ENCODE measurements at places on chromosomes 3 and 15. TPM values are rescaled to one million over a fixed set of nuclear protein-coding genes. Genes with fewer than 3 reads are reported as not detected.
A peak's percentile ranks its signal among the peaks of the same experiment; 100 is the strongest.

- no peak for DNase-seq
- no peak overlapping the region for H3K4me3 ChIP-seq
- no peak overlapping the region for H3K27ac ChIP-seq
- no peaks in the 10 kb centered on the region for H3K36me3 ChIP-seq
- H3K27me3 ChIP-seq, result no peaks in the 10 kb centered on the region
- no peaks in the 10 kb centered on the region for H3K4me1 ChIP-seq
These were observed 26.9 kb downstream of the GYG1 start for GRCh38 chr3:149018247-149018646.

GRCh38 chr15:83053151-83053550 is 13.9 kb downstream of the BTBD1 start:
- peak overlapping the region; percentile 25 for H3K27ac ChIP-seq
- H3K36me3 ChIP-seq, result no peaks in the 10 kb centered on the region
- H3K4me1 ChIP-seq, result no peaks in the 10 kb centered on the region
- H3K4me3 ChIP-seq, result no peak overlapping the region
- no peaks in the 10 kb centered on the region for H3K27me3 ChIP-seq

DNA sequence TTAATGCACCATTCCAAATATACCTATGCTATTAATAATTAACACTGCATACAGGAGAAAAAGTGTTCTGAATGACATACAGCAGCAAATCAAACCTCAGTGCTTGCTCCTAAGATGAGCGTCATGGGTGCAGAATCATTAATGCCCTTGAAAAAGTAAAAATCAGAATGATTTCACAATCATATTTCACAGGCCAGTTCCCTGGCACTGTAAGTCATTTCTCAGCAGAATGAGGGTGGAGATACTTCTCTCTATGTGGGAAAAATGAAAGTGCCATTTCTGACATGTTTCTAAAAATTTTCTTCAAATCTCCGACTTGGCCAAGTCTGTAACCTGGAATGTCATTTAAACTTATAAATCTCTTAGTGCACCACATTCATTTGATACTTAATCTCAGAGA is 549.8 kb upstream of the AGTR1 start:
- H3K4me1 ChIP-seq, result no peaks in the 10 kb centered on the region
- H3K27me3 ChIP-seq, result no peaks in the 10 kb centered on the region
- no peak overlapping the region for H3K4me3 ChIP-seq
- no peak for DNase-seq
- no peak overlapping the region for H3K27ac ChIP-seq

DNA sequence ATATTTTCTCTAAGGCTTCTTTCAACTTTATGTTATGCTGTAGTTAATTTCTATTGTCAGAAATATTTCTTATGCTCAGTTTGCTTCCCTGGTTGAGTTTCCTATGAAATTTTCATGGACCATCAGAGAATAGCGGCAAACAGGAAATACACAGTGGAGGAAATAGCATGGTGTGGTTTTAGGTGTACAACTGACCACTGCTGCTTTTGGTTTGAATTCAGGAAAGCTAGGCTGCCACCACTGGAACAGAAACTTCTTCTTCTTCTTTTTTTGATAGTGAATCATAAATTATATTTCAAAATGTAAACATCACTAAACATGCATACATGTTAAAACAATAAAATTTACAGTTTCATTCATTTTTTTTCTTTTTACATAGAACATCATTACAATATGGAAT is 316.6 kb upstream of the TGFBR2 start:
- H3K4me3 ChIP-seq, result no peak overlapping the region
- no peaks in the 10 kb centered on the region for H3K36me3 ChIP-seq
- H3K27ac ChIP-seq, result peak overlapping the region; percentile 12
- H3K4me1 ChIP-seq, result peaks cover 27% of the 10 kb centered on the region
- no peak for DNase-seq

- no peaks in the 10 kb centered on the region for H3K36me3 ChIP-seq
- no peak for DNase-seq
- no peaks in the 10 kb centered on the region for H3K4me1 ChIP-seq
- no peak overlapping the region for H3K4me3 ChIP-seq
These were observed 359.4 kb downstream of the CACNA2D3 start for GRCh38 chr3:54481606-54482365.

DNA sequence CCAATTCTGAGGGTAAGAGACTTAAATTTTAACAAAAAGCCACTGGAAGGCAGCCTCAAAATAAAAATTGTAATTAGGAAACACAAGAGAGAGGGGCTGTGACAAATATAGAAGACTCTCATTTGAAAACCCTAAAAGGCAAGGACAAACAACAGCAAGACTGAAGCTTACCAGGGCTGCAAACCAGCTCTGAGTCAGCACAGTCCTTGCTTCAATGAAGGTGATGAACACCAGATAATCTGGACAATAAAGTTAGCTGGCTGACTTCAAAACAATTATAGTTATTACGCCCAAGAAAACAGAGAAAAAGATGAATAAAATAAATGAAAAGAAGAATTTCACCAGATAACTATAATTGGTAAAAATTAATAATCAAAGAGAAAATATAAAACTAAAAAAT is 149.3 kb upstream of the NSMCE3 start:
- H3K27ac ChIP-seq, result no peak overlapping the region
- H3K36me3 ChIP-seq, result no peaks in the 10 kb centered on the region
- no peak overlapping the region for H3K4me3 ChIP-seq

GRCh38 chr15:74829991-74830390 is 3.6 kb downstream of the CPLX3 start:
- no peak for DNase-seq
- H3K4me3 ChIP-seq, result no peak overlapping the region
- H3K36me3 ChIP-seq, result no peaks in the 10 kb centered on the region
- no peak overlapping the region for H3K27ac ChIP-seq

DNA sequence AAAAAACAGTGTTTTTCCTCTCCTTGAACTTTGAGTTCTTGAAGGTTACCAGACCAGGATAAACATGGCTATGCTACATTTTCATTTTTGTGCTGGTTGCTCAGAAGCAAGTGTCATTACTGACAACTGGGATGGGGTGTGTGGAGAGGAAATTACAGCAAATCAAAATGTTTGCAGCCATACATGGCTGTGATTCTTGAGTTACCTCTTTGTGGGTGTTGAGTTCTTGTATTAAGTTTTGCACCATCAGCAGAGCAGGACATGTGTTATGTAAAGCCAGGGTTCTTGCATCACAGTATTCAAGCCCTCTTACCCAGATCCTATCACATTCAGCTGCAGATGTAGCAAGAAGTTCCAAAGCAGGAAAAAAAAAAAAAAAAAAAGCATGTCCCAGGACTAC is 53.9 kb upstream of the ATOSA start:
- DNase-seq, result no peak
- H3K4me3 ChIP-seq, result no peak overlapping the region
- H3K27me3 ChIP-seq, result no peaks in the 10 kb centered on the region
- H3K27ac ChIP-seq, result no peak overlapping the region
- H3K36me3 ChIP-seq, result no peaks in the 10 kb centered on the region

- H3K4me3 ChIP-seq, result no peak overlapping the region
- DNase-seq, result peak; percentile 39
- H3K27ac ChIP-seq, result no peak overlapping the region
- H3K27me3 ChIP-seq, result no peaks in the 10 kb centered on the region
These were observed 91.1 kb upstream of the KLF13 start for GRCh38 chr15:31235311-31236183.

- H3K4me1 ChIP-seq, result peaks cover 6% of the 10 kb centered on the region
- DNase-seq, result no peak
- H3K4me3 ChIP-seq, result no peak overlapping the region
- H3K27me3 ChIP-seq, result no peaks in the 10 kb centered on the region
These were observed 188.2 kb downstream of the AGBL1 start for GRCh38 chr15:86267892-86268291.

DNA sequence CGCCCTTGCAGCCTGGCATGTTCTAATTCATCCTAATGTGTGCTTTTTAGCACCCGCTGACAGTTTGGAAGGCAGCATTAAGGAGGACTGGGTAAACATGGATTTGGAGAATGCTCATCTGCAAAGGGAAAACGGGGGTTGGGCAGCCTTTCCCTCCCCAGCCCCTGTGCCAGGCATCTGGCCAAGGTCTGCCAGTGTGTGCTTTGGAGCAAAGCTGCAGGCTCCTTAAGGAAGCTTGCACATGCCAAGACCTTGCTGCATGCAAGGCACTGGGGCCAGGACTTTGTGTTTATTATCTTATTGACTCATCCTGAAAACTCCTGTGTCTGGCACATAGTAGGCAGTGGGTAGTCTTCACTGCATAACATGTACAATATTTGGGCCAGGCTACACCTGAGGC is 20.1 kb downstream of the FAM3D start:
- DNase-seq, result no peak
- H3K27me3 ChIP-seq, result no peaks in the 10 kb centered on the region
- no peak overlapping the region for H3K4me3 ChIP-seq
- H3K27ac ChIP-seq, result no peak overlapping the region

DNA sequence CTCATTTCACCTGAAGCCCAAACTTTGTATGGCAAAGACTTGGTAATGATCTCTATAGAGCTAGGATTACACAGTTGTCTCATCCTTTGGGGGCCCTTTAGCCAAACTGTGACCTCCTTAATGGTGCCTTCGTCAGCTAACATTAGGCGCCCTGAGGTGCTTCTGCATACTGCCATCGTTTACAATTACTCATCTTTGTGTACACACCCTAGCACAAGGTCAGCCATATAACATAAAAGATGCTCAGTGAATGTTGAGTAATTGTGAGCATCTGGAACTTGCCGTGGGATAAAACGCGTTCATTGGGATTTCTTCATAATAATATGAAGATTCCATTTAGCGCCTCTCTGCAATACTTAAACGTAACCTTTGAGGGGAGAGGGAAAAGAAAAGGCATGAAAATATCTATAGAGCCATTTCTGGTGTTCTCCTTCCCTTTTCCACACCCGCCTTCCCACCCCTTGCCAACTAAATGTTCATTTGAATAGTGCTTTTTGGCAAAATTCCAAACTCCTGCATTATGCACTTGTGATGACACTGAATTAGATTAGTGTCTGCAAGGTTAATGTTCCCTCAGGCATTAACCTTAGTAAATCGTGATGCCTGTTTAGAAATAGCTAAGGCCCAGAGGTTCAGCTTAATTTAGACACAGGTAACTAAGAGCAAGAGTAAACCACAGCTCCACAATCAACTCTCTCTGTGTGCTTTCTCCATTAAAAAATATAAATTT is 990 bp upstream of the ZNF148 start:
- H3K36me3 ChIP-seq, result no peaks in the 10 kb centered on the region
- H3K4me3 ChIP-seq, result peak overlapping the region; percentile 78
- peak overlapping the region; percentile 76 for H3K27ac ChIP-seq
- DNase-seq, result no peak
- no peaks in the 10 kb centered on the region for H3K27me3 ChIP-seq

DNA sequence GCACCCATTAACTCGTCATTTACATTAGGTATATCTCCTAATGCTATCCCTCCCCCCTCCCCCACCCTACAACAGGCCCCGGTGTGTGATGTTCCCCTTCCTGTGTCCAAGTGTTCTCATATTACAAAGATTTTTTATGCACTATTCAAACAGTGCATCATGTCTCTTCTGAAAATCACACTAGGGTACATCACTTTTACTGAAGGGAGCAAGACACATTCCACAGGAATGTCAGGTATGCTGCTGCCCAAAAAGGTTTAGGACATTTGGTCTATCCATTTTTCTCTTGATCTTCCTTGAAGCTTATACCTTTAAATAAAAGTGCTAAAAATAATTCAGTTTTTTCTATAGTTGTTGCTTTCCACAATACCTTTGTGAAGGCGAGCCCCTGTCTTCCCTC is 9.2 kb upstream of the EPHA3 start:
- no peaks in the 10 kb centered on the region for H3K27me3 ChIP-seq
- no peak for DNase-seq
- no peaks in the 10 kb centered on the region for H3K36me3 ChIP-seq
- H3K4me1 ChIP-seq, result no peaks in the 10 kb centered on the region
- H3K4me3 ChIP-seq, result no peak overlapping the region

Gene PLA2G4F
- total RNA-seq, result 0.14 TPM

Gene MYRIP
- total RNA-seq, result 9.7 TPM

Gene CD96
- 0.63 TPM for total RNA-seq
